ENCODE measurements at places on chromosomes 12 and 14.

DNA sequence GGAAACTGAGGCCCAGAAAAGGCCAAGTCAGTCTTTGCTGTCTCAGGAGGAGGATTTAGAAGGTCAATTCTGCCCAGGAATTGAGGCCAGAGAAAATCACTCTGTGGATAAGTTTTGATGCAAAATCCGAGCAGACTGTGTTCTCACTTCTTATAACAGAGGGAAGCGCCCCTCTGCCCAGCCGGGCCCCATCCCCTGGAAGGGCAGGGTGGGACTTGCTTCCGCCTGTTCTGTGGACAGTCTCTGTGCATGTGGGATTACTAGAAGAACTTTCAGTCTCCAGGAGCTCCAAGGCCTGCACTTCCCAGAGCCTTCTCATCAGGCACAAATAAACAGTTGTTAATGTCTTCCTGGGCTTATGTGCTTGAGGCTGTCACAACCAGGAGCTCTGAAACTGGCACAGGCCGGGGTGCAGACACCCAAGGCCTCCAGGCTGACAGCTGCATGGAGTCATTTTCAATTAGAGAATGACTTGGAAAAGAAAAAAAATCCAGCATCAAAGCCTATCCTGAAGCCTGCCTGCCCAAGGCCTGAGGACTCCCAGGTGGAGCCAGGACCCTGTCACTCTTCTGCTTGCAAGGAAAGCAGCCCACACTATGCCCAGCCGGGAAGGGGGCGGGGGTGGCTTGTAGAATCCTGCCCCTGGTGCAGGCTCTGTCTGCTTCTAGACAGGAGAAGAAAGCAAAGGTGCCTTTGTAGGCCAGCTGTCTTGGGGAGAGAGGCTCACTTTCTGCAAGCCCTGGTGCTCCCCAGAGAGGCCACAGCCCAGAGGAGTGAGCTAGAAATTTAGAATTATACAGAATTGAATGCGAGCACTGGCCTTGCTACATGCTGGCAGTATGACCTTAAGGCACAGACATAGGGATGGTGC lies 84.7 kb downstream of the NTF3 start:
- peak; percentile 72 for DNase-seq

DNA sequence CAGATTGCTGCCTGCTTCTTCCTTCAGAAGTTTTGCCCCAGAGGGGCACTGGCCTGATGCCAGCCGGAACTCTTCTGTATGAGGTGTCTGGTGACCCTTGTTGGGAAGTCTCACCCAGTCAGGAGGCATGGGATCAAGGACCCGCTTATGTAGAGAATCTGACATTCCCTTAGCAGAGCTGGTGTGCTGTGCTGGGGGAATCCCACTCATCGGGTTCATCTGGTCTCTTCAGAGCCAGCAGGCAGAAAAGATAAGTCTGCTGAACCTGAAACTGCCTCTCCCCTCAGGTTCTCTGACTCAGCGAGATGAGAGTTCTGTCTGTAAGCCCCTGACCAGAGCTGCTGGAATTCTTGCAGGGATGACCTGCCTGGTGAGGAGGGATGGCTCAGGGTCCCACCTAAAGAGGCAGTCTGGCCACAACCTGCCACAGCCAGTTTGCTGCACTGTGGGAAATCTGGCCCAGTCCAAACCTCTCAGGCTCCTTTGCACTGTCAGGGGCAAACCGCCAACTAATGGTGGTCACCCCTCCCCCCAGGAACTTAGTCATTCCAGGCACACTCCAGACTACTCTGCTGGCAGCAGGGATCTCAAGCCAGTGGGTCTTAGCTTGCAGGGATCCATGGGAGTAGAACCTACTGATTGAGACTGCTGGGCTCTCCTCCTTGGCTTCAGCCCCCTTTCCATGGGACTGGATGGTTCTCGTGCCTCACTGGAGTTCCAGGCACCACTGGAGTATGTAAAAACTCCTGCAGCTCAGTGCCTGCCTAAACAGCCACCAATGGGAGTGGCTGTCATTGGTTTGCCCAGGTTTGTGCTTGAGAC lies 4.1 kb downstream of the CLEC2D start:
- DNase-seq: no peak

DNA sequence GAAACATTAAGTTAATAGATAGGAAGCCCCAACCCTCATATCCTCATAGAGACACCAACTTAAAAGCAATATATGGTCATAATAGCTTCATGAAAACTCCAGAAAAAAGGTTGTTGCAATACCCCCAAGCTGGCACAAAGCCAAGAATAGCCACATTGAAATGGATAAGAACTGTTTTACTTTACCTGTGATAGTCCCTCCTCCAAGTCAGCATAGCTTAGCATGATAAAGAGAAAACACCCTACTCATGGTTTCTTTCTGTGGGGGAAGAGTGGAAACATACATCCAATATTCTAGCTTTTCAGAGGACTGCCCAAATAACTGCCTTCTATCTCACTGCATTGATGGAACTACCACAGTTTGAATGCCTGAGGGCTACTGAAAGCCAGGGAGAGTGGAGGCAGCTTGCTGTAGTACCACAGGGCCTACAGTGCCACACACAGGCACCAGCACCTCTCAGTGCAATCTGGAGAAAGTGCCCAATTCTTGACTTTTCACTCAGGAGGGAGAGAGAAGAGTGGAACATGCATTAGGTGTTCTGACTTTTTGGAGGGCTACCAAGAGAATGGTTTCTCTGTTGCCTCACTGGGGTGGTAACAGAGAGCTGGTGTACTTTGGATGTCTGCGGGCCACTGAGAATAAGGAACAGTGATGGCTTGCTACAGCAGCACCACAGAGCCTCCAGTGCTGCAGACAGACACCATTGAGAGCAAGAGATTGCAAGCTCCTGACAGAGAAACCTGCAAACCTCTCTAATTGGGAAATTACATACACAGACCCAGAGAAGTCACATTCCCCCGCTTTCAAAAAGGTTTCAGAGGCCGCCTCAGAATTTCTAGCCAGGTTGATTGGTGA lies 157.1 kb upstream of the GARIN2 start:
- no peak for DNase-seq

DNA sequence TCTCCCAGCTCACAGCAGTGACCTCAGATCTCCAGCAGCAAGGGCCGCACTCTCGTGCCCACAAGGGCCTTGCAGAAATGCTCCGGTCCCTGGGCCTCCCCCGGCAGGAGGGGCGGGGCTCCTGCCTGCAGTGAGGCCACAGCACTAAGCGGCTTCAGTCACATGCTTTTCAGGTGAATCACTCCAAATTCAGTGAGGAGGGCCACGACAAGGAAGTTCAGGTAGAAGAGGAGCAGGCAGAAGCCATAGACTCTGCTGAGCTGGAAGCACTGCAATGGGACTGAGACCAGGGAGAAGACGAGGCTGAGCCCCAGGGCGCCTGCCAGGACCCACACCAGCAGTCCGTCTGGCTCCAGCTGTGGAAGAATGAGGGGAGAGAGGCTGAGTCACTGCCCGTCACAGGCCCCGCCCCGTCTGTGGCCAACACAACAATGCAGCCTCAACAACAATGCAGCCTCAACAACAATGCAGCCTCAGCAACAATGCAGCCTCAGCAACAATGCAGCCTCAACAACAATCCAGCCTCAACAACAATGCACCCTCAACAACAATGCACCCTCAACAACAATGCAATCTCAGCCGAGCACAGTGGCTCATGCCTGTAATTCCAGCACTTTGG lies 35.2 kb downstream of the SLC8B1 start:
- DNase-seq: no peak

- no peak for DNase-seq
Observed at GRCh38 chr12:100364324-100364723, 7.5 kb downstream of the SLC17A8 start.

DNA sequence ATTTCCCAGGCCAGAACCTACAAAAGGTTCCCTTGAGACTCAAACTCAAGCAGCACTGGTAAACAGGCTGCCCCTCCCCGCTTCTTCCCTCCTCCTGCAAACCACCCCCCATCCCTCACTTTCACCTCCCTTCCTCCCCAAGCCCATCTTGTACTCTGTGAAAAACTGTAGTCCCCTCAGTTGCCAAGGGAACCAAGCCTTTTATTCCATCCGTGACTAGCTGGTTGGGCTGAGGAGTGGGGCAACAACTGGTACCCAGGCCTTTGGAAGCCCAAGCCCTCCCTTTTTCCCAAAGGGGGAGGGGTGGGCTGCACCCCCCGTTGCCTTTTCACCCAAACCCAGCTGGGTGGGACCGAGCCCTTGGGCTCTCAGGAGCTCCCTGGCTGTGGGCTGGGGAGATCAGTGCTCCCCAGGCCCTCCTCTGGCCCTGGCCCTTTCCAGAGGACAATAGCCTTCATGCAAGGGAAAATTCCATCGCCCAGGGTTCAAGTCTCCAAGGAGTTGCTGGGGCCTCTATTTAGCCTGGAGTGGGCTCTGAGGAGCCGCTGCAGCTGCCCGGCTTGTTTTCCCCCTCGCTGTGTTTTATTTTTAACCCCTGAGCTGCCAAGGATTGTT lies 61.9 kb downstream of the ZFP36L1 start:
- DNase-seq: no peak

GRCh38 chr12:5632453-5632852 lies 200.5 kb downstream of the NTF3 start:
- no peak for DNase-seq

GRCh38 chr14:68978172-68978911 lies 760 bp downstream of the ACTN1 start:
- DNase-seq: no peak

DNA sequence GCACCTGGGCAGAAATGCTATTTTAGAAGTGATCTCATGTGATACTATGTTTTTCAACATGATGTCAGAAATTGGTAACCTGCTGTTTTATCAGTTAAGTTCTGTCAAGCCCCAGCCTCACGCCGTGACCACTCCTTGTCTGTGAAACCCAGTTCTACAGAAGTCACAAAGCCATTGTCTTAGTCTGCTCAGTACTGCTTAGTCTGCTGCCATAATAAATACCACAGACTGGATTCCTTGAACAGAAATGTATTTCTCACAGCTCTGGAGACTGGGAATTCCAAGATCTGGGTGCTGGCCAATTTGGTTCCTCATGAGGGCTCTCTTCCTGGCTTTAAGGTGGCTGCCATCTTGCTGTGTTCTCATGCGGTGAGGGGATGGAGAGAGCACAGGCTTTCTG lies 176.9 kb downstream of the PRKCH start:
- DNase-seq: no peak

DNA sequence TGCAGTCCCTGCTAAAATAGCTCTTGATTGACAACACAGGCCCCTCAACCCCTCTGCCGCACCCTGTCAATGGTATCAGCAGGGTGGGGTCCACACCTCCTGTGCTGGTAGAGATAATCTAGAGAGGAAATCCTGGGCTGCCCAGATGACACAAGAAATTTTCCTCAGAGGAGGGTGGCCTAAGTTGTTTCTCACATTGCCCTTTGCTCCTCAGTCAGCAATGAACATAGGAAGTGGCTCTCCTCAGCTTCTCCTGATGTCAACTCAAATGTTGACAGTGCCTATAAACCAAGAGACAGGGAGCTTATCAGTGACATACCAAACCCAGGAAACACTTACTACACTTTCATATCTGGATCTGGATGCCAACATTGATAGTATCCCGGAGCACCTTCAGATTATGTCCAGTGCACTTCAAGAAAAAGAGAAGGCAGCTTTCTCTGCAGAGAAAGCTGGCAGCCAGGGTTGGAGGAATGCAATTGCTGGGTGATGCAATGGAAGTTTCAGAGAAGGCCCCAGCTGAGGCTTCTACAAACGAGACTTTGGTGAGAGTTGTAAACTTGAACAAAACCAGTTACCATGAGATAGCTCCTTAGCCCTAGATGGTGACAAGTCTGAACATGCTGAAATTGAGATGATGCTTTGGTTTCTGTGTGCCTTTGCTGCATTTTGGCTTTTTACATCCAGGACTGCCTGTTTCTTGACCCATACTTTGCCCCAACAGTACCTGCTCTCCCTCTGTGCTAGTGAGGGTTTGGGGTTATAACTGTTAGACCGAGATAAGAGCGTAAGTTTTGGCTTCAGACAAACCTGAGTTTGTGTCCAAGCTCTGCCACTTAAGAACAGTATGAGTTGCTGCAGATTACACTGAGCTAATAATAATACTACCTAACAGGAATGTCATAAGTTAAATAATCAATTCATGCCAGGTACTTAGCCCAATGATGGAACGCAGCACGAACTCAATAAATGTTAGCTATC lies 183.5 kb downstream of the NUAK1 start:
- DNase-seq: no peak

DNA sequence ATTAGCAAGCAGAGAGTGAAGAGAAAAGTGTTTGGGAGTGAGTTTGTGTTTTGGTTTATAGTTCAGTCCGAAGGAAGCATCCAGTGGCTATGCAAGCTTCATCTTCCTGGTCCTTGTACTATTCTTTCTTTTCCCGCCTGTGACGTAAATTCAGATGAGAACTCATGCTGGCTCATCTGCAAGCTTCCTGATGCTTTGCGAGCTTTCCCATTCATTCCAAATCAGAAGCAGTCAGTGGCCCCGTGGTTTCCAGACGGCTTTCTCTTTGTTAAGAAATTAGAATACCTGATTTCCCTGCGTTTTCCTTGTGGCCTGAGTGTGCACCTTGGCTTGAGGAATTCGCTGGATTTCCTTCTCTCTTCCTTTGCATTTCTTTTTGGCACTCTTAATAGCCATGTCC lies 89.5 kb downstream of the TESC start:
- DNase-seq: no peak

DNA sequence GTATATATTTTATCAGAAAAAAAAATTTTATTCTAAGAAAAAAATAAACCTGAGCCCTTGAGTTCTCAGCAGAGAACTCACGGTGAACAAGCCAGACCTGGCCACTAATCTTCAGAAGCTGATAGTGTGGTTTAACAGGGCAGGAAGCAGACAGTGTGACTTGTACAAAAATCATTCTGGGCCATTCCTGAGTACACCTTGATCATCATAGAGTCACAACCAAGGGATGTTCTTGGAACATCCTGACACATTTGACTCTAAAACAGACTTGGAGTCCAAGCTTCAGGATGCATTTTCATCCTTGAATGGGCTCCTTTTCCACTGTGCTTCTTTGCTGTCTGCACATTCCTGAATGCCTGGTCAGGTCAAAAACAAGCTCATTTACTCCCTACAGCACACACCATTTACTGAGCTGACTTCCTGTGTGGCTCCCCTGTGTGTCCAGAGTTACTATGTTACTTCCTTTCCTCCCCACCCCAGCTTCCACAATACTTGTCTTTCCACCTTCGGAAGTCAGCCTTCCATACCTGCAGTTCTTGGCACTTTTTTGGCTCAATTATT lies 112.0 kb downstream of the ANO6 start:
- DNase-seq: no peak

GRCh38 chr14:88492272-88493089 lies 62.3 kb downstream of the PTPN21 start:
- DNase-seq: no peak

GRCh38 chr12:125131958-125132357 lies 66.7 kb downstream of the AACS start:
- DNase-seq: no peak

All from vagina (tissue), 2 donors.